ENCODE measurements at places on chromosomes 13 and 19.

DNA sequence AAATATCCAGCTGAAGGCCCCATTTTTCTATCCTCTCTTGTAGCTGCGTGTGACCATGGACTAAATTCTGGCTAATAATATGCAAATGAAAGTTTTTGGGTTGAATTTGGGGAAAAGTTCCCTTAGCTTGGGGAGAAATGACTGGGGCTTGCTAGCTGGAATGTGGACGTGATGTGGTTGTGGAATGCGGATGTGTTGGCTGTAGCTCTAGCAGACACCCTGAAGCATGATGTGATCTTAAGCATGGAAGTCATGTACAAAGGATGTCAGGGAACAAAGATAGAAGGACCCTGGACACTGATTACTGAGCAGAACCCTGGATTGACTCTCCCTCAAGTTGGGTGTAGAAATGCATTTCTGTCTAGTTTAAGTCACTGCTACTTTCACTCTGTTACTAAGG is 25.4 kb upstream of the SCEL start:
- no peak for DNase-seq

- DNase-seq = no peak
Observed at GRCh38 chr13:114330086-114330485, 15.8 kb downstream of the CHAMP1 start.

- DNase-seq = peak; percentile 26
Observed at GRCh38 chr19:17946965-17947784, 14.4 kb downstream of the CCDC124 start.

GRCh38 chr19:8323781-8324185 is 2.5 kb downstream of the RPS28 start:
- no peak for DNase-seq

GRCh38 chr13:113151745-113152690 is 6.4 kb upstream of the PROZ start:
- DNase-seq = no peak
